ENCODE measurements at places on chromosomes 16 and 17.
A peak's percentile ranks its signal among the peaks of the same experiment; 100 is the strongest.

DNA sequence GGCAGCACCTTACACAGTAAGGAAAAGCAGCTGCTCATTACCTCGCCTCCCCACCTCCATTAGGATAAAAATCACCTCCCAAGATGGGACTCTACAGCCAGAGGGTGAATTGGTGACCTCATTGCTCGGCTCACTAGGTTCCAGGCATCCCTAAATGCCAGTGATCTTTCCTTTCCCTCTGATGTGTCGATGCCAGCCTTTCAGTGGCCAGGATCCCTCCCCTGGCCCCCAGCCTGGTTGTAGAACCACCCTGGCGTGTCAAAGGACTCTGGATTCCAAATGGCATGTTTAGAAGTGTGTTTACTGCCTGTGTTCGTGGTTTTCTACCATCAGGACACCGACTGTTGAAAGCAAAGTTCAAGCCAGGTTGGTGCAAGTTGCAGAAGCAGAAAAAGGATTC is 72.1 kb upstream of the LYRM9 start:
- no peak for DNase-seq

GRCh38 chr17:44178133-44178532 is 7.6 kb downstream of the ASB16 start:
- no peak for DNase-seq

DNA sequence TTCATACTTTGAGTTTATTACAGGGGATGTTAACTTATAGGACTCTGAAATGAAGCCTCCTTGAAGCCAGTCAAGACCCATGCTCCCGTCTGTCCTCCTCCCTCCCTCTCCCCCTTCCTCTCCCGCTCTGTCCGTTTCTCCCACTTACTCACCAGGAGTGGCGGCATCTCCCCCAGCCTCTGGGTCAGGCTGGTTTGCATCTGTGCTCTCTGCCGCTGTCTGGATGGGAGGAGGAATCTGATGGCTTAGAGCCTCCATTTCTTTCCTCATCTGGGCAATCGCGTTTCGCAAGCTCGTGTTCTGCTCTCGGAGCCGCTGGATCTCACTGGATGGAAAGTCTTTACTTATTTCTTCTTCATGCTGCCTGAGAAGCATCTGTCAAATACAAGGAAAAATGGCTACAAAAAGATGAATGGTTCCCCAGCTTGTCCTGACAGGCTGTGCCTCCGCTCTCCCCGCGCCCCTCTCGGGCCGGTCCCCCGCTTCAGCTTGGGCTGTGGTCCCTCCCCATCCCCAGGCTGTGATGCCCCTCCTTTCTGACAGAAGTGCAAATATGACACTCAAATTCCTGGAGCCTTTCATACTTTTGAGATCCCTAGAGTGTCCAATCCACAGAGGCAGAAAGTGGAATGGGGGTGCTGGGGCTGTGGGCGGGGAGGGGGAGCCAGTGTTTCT is 40.0 kb downstream of the CCDC57 start:
- DNase-seq, result no peak

- no peak for DNase-seq
Measured at GRCh38 chr16:67104845-67105244, 4.9 kb upstream of the PHAF1 start.

DNA sequence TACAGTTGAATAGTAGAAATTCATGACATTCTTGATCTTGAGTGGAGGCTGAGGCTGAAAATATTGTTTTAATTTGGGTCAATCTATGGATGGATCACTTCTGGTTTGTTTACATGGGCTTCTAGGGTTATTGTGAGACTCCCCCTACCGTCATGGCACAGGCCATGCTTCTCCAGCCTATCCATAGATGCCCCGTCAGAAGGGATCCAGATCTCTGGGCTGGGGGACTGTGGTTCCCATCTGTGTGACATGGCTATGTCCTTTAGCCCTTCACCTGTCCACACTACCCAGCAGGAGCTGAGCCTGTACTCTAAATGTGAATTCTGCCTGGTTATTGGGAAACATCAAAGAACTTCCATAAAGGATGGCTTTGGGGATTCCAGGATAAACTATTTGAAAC is 160.4 kb downstream of the ABCC12 start:
- DNase-seq, result no peak

DNA sequence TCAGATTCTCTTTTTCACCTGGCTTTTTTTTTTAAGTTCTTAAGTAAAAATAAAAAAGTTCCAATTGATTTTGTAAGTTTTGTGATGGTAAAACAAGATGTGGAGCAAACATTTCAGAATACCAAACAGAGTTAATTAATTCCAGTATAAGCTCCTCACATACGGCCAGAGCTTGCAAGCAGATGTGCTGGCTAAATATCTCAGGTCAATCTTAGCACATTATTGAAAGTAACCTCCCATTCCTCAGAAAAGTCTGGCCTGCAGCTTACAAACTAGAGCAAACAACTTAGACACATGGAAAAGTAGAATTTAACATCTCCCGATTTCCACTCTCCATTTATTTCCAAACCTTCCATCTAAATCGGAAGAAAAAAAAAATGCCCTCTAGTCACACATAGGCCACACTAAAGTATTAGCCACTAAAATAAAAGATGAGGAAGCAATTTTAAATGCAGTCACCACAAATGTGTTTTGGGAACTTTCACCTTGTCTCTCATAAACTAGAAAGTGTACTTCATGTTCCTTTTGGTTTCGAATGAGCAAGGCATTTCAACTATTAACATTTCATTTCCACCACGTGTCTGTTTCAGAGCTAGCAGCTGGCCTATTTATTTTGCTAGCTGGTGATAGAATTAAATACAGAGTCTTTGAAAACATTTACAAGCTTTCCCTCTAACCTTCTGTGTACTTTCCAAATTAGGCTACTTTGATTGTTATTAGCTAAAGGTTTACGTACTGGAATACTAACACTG is 143.3 kb downstream of the STX8 start:
- peak; percentile 30 for DNase-seq

DNA sequence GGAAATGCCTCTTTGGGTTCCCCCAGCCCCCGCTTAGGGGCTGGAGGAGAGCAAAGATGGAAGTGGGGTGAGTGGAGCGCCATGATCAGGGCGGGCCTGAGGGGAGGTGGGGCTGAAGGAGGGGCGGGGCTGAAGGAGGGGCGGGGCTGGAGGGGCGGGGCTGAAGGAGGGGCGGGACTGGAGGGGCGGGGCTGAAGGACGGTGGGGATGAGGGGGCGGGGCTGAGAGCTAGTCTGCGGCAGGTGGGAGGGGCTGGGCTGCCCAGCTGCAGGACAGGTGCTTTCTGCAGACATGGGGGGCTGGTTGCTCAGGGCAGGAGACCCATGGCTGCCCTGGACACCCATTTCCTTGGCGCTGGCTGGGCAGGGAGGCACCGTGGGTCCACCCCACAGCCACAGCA is 39.1 kb upstream of the PABPN1L start:
- DNase-seq, result no peak

DNA sequence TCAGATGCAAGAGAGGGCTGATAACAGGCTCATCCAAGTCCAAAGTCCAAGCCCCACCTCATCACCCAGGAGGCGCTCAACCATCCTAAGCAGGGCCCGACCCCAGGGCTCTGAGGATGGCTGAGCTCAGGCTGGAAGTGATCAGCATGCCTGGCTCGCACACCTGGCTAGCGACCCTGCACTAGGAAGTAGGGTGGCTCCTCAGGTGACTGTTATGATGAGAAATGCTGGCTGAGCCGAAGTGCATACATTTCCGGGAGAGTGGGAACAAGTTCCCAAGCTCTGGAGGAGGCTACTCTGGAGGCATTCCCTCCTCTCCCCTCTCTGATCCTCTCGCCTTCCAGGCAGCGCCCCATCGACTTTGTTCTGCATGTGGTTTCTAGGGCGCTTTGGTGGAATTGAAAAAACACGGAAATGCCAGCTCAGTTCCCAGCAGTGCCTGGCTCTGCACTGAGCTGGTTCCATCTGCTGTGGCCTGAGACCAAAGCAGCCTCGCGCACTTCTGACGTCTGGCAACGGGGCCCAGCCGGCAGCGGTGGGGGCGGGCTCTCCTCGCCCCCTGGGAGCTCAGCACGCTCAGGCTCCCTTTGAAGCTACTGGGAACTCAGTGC is 130.3 kb downstream of the IRF8 start:
- DNase-seq, result no peak

DNA sequence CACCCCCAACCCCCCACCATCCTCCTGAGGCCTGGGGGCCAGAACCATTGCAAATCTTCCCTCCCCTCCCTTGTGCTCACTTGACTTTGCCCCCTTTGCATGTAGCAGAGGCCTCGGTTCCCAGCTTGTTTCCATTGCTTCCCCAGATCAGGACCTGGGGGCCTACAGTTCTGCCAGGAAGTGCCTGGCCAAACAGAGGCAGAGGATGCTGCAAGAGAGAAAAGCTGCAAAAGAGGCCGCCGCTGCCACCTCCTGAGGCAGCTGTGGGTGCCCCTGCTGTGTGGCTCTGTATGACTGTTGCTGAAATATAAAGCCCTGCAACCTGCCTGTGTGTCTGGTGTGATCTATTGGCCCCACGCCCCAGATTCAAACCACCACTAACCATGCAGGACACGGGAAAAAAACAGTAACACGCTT is 2.3 kb downstream of the NDUFB10 start:
- peak; percentile 25 for DNase-seq

DNA sequence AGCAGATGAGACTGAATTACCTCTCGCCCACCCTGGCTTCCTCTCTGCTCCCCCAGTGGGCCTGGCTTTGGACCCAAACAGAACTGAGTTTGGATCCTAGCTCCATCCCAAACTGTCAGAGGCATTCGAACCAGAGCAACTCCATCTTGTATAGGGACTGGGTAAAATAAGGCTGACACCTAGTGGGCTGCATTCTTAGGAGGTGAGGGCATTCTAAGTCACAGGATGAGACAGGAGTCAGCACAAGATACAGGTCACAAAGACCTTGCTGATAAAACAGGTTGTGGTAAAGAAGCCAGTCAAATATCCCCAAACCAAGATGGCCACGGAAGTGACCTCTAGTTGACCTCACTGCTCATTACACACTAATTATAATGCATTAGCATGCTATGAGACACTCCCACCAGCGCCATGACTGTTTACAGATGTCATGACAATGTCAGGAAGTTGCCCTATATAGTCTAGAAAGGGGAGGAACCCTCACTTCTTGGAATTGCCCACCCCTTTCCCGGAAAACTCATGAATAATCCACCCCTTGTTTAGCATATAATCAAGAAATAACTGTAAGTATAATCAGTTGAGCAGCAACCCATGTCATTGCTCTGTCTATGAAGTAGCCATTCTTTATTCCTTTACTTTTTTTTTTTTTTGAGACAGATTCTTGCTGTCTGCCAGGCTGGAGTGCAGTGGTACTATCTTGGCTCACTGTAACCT is 44.4 kb downstream of the LYRM1 start:
- no peak for DNase-seq

DNA sequence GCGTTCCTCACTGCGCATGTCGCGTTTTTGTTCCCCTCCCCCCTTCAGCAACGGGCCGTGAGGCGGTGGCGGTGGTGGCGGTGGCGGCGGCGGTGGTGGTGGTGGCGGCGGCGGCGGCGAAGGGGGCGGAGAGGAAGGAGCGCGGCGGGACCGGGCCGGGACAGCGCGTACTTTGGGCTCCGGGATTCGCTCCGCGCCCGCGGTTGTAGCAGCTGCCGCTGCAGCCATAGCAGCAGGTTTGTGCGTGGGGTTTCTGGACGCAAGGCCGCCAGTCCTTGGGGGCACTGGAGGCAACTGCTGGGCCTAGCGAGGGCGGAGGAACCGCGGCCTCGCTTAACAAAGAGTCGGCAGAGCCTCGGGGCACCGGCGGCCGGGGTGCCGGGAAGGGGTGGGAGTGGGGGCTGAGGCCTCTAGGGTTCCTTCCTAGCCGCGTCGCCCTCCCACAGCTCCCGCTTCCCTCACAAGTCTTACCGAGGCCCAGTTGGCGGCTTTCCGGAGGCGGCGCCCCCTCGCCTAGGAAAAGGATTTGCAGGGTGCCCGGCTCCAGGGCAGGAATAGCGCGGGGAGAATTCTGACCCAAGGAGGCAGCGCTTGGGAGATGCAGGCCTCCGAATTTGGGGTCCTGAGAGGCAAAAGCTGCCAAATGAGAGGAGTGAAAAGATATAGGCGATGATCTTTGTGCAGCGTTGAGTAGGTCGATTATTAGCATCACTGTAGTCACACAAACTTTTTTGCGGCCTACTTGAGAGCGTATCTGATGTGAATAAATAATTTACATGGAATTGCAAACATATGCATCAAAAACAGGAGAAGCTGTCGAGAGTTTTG is at the start of gene DDX42:
DDX42 (plus strand) TSS at position 30 of the 828 bp plus-strand sequence. CDS start 12,880 bp downstream, outside the sequence.
- no peak for DNase-seq

DNA sequence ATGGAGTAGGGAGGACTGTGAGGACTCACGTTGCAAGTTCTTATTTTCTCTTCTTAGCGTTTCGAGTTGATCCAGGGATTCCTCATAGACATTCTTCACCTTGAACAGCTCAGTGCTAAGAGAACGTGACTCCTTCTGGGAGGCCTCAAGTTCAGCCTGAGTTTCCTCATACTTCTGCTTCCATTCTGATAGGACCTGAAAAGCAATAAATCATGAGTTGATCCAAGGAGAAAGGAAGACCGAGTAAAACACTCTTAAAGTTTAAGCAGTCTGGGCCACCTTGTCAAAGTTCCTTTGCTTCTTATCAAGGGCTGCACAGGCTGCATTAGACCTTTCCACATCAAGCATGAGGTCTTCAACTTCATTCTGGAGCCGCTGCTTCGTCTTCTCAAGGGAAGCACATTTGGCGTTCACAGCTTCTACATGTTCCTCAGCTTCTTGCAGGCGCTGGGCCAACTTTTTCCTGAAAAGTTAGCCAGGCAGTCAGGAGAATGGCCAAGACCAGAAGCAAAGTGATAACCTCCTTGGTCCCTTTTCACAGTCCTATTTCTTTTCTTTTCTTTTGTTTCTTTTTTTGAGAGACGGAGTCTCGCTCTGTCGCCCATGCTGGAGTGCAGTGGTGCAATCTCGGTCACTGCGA is 23.8 kb upstream of the MYH13 start:
- no peak for DNase-seq

- no peak for DNase-seq
Measured at GRCh38 chr16:49608779-49609178, 235.2 kb downstream of the C16orf78 start.

- no peak for DNase-seq
Measured at GRCh38 chr17:63760771-63761539, 12.4 kb downstream of the CCDC47 start.

- no peak for DNase-seq
Measured at GRCh38 chr16:56387396-56387795, 37.9 kb downstream of the AMFR start.

DNA sequence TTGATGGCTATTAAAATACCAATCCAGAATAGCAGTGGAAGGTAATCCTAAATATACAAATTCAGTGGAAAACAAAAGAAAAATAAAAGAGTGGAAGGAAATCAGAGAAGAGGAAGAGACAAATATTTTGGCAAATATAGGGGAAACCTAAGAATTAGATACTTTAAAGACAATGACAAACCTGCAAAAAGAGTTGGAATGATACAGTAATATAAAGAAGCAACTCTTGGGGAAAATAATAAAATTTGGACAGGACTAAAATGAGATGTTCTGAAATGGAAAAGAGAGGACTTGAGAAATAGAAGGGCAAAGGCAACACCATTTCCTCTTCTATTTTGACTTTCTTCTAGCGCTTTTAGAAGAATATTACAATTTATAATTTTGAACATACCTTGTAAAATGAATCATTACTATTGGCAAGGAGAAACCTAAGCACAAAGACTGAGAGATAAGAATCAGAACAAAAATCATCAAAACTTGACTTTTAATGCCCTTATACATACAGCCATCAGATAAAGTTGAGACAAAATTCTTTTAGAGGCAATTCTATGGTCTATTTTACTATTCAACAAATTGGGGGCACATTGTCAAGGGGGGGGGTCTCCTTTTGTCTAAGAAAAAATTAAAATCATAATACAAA is 5.2 kb downstream of the RNF43 start:
- DNase-seq, result no peak
